ENCODE measurements at places on chromosomes 11 and 22. TPM values are rescaled to one million over a fixed set of nuclear protein-coding genes. Genes with fewer than 3 reads are reported as not detected.

Gene MIAT
- 87.3 TPM for total RNA-seq

Gene BCR
- 52.6 TPM for total RNA-seq

Gene SPTBN2
- 155 TPM for total RNA-seq

Gene RASL10A
- 4.9 TPM for total RNA-seq

Gene FBXO7
- total RNA-seq, result 39.3 TPM

Gene SLC35F2
- 30.7 TPM for total RNA-seq

Gene APOL1
- 0.74 TPM for total RNA-seq

Gene IGSF9B
- 6.9 TPM for total RNA-seq

Gene HORMAD2
- total RNA-seq, result 0.25 TPM

Gene GPHA2
- not detected for total RNA-seq

Gene ST14
- total RNA-seq, result 0.25 TPM

Gene DRG1
- 47.0 TPM for total RNA-seq

Gene PANX2
- 3.2 TPM for total RNA-seq

Gene DEFB131B
- not detected for total RNA-seq

Gene GRAMD4
- 48.7 TPM for total RNA-seq

Gene OSM
- total RNA-seq, result 0.25 TPM

Gene CEP126
- 13.8 TPM for total RNA-seq

Gene CRYBB2
- total RNA-seq, result 0.25 TPM

Gene CDC42EP1
- 3.4 TPM for total RNA-seq

Gene LDHAL6A
- total RNA-seq, result 0.25 TPM

Gene SPI1
- total RNA-seq, result 1.7 TPM

Gene KAT5
- total RNA-seq, result 36.4 TPM

Gene SGSM1
- total RNA-seq, result 10.1 TPM

Gene SNX32
- 10.8 TPM for total RNA-seq

Gene SCUBE2
- total RNA-seq, result 3.9 TPM

Gene DRD2
- total RNA-seq, result 0.25 TPM

Gene IL17REL
- 0.25 TPM for total RNA-seq

Gene TPP1
- 9.3 TPM for total RNA-seq

Gene TH
- 0.25 TPM for total RNA-seq

Gene MRGPRF
- 1.2 TPM for total RNA-seq

Gene ALKBH3
- total RNA-seq, result 12.8 TPM

Gene FAM83F
- 0.25 TPM for total RNA-seq

Gene ANO1
- 0.74 TPM for total RNA-seq

Gene GAL3ST3
- total RNA-seq, result 10.3 TPM

Gene SCGB1A1
- not detected for total RNA-seq

Gene CCDC116
- not detected for total RNA-seq

Gene TREH
- total RNA-seq, result not detected

Gene PPP1CA
- total RNA-seq, result 46.0 TPM

Gene HBE1
- total RNA-seq, result 0.98 TPM

Gene SCO2
- 0.98 TPM for total RNA-seq

Gene GRAP2
- 4.9 TPM for total RNA-seq

Gene OR8D4
- 0.25 TPM for total RNA-seq

Gene FADS3
- 40.6 TPM for total RNA-seq

Gene CNTN5
- total RNA-seq, result 6.9 TPM

Gene TYR
- total RNA-seq, result not detected

Gene NDUFV1
- total RNA-seq, result 184 TPM

Gene ZBTB16
- 8.4 TPM for total RNA-seq

Gene CRYBB3
- not detected for total RNA-seq

Gene APOA1
- 0.49 TPM for total RNA-seq

Gene CD3G
- total RNA-seq, result 0.25 TPM

Gene MUC6
- total RNA-seq, result under 0.01 TPM

Gene TRIM48
- total RNA-seq, result not detected

Gene TRIM49
- not detected for total RNA-seq

Gene KDM4D
- total RNA-seq, result 1.7 TPM
